ENCODE measurements at places on chromosomes 13 and 19.
A peak's percentile ranks its signal among the peaks of the same experiment; 100 is the strongest.

GRCh38 chr19:13817018-13817614, 21.9 kb downstream of the ZSWIM4 start:
- no peak for DNase-seq

GRCh38 chr19:53365899-53366493, 491 bp downstream of the ZNF525 start:
- DNase-seq, result peak; percentile 10

DNA sequence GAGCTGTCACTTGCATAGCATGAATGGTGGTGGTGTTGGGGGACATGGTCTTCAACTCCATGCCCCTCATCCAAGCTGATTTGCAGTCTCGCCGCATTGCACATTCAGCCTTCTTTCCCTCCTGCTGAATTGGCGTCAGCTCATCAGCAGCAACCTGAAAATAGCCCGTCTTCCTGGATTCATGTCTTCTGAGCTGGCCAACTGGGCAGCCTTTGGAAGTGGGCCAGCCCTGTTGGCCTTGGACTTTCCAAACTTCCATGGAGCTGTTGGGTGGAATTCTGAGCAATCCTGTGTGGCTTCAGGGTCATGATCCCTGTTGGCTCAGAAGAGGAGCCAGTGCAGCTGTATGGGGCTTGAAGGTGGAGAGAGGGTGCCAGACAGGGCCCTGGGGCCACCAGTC, 68.8 kb downstream of the ZNF536 start:
- DNase-seq, result no peak

DNA sequence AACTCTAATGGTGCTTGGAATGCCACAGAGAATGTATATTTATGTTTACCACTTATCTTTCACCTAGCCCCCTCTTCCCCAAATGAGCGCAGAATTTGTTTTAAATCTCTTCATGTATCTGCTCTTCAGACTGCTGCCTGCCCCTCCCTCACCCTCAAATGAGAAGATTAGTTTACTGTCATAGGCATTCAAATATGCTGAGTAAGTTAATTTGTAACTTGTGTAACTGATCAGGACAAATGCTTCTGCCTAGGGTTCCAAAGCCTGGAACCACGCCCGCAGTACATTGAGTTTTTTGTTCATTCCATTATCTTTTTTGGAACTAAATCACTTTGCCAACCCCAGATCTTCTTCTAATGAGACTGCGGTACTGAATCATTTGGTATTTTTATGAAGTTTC, 74.5 kb downstream of the ATP8A2 start:
- no peak for DNase-seq

DNA sequence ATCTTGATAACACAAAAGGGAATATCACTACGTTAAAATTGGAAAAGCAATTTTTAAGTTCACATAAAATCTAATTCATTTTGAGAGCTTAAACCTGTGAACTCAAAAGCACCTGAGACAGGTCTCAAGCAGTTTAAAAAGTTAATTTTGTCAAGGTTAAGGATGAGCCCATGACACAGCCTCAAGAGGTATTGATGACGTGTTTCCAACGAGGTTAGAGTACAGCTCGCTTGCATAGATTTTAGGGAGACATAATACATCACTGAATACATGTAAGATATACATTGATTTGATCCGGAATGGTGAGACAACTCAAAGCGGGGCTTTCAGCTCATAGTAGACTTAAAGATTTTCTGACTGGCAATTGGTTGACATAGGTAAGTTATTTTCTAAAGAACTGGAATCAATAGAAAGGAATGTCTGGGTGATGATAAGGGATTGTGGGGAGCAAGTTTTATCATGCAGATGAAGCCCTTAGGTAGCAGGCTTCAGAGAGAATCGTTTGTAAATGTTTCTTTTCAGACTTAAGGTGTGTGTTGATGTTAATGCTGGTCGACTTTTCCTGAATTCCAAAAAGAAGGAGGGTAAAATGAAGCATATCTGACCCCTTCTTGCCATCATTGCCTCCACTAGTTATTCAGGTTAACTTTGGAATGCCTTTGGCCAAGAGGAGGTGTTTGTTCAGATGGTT, 2890.6 kb downstream of the PCDH9 start:
- no peak for DNase-seq

DNA sequence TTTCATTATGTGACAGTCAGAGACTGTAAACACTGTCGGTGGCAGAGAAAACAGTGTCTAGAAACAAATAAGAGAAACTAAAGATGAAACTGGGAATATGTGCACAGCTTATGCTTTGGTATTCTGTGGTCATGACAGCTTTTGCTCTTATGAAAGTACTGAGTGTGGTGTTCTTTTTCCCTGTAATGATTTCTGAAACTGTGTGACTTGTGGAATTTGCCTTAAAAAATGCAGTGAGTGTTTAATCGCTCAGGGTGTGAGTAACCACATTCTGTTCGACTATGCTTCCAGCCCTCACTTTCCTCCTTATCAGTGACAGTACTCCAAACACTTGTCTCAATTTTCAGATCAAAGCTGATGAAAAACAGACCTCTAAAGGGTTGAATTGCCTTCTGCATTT, 66.9 kb upstream of the DIAPH3 start:
- no peak for DNase-seq

- no peak for DNase-seq
Observed at GRCh38 chr13:110774490-110774889, 61.0 kb downstream of the ING1 start.

GRCh38 chr13:101915755-101916107, 463.3 kb downstream of the ITGBL1 start:
- no peak for DNase-seq

- DNase-seq, result no peak
Observed at GRCh38 chr19:5507065-5507909, 52.1 kb downstream of the ZNRF4 start.

- DNase-seq, result no peak
Observed at GRCh38 chr13:79966059-79966458, 374.9 kb downstream of the SPRY2 start.

DNA sequence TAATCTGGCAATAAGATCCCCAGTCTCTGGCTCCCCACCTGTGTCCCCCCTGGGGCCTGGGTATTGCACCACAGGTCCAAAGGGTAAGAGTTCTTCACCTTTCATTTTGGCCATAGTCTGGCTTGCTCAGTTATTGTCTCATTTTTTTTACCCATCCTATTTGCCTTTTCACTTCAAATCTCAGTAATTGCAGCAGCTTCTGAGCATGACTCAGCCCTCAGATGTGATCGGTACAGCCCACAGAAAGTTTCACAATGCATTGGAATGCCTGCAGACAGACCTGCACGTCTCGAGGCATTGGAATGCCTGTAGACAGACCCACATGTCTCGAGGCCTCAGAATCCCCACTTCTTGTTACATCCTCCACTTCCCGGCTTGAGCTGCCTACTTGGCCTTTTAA, 173.6 kb downstream of the NUFIP1 start:
- no peak for DNase-seq

GRCh38 chr13:38520041-38520440, 166.8 kb upstream of the FREM2 start:
- no peak for DNase-seq

DNA sequence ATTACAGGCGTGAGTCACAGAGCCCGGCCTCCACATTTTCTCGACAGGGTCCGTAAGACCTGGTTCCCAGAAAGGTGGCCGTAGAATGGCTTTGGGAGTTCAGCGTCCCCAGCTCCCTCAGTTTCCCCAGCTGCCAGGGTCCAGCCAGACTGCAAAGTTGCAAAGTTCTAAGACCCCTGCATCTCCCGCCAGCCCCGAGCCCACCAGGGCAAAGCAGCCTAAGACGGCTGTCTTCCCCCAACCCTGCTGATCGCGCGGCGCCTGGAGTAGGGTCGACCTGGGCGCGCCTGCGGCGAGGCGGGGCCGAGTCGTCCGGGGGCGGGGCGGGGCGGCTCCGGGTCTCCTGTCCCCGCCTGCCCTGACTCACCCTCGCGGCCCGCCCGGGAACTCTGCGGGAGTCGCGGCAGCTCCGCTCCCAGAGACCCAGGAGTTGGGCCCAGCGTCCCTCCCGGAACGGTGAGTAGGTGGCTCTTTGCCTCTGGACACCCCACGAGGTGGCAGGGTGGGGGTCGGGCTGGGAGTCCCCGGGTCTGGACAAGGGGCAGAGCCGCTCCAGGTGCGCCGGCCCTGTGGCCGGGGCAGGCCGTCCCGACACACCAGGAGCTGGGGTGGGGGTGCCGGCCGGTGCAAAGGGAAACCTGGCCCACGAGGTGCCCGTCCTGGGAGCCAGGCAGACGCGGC, at the start of gene LRRC8E:
LRRC8E (plus strand) TSS at position 366 of the 681 bp plus-strand sequence. CDS start 7,094 bp downstream, outside the sequence.
- no peak for DNase-seq

DNA sequence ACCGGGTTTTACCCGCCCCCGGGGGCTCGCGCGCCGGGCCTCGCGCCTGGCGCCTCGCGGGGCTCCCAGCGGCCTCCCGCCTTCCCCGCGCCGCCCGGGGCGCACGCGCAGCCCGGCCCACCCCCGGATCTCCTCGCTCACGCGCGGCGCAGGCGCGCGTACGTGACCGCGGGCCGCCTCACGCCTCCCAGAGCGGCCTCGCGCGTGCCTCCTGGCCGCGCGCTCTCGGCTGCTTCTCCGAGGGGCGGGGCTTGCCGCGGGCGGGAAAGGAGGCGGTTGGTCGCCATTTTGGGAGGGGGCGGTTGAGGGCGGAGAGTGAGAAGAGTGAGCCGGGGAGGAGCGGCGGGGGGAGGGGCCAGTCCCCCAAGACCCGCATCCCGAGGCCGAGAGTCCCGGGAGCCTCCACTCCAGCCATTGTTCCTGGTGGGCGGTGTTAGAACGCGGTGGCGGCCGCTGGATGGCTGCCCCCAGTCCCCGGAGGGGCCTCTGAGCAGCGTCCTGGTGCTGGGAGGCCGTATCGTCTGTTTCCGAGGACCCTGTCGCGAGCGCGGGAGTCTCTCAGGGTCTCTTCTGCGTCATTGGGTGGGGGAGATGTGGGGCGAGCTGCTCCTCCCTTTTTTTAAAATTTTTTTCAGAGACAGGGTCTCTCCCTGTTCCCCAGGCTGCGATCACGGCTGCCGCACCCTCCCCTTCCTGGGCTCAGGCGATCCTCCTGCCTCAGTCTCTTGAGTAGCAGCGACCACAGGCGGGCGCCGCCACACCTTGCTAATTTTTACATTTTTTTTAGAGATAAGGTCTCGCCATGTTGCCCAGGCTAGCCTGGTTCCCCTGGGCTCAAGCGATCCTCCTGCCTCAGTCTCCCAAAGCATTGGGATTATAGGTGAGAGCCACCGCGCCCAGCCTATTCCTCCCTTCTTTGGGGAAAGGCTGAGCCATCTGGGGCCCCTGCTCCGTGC, at the start of gene ZNF541:
ZNF541 (minus strand) TSS at position 78 of the 956 bp plus-strand sequence. CDS start 17,292 bp downstream, outside the sequence.
- DNase-seq, result peak; percentile 72

GRCh38 chr13:57858376-57858775, 226.8 kb downstream of the PCDH17 start:
- DNase-seq, result no peak

DNA sequence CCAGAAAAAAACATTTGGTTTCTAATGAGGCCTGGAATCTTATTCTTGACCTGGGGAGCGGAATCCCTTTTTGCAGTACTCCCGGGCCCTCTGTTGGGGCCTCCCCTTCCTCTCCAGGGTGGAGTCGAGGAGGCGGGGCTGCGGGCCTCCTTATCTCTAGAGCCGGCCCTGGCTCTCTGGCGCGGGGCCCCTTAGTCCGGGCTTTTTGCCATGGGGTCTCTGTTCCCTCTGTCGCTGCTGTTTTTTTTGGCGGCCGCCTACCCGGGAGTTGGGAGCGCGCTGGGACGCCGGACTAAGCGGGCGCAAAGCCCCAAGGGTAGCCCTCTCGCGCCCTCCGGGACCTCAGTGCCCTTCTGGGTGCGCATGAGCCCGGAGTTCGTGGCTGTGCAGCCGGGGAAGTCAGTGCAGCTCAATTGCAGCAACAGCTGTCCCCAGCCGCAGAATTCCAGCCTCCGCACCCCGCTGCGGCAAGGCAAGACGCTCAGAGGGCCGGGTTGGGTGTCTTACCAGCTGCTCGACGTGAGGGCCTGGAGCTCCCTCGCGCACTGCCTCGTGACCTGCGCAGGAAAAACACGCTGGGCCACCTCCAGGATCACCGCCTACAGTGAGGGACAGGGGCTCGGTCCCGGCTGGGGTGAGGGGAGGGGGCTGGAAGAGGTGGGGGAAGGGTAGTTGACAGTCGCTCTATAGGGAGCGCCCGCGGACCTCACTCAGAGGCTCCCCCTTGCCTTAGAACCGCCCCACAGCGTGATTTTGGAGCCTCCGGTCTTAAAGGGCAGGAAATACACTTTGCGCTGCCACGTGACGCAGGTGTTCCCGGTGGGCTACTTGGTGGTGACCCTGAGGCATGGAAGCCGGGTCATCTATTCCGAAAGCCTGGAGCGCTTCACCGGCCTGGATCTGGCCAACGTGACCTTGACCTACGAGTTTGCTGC, at the start of gene ICAM4:
ICAM4 (plus strand) TSS at position 153 of the 935 bp plus-strand sequence; CDS start at position 211, 58 bp downstream.
- no peak for DNase-seq

- no peak for DNase-seq
Observed at GRCh38 chr13:106152047-106152446, 383.4 kb downstream of the EFNB2 start.

DNA sequence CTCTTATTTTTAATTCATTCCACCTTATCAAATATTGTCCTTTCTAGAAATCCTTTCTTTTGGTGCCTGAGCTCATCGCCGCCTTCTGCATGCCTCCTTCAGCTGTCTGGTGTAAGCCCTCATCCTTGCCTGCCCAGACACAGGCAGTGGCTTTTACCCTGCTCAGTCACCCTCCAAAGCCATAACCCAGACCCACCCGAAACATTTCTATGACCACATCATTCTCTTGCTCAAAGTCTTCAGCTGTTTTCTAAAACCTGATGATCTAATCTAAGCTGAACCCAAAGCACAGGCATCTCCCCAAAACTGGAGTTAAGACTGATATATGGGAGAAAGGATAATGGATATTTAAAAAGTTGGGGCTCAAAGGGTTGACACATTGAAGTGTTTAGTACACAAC, 753.7 kb upstream of the SGCG start:
- no peak for DNase-seq

DNA sequence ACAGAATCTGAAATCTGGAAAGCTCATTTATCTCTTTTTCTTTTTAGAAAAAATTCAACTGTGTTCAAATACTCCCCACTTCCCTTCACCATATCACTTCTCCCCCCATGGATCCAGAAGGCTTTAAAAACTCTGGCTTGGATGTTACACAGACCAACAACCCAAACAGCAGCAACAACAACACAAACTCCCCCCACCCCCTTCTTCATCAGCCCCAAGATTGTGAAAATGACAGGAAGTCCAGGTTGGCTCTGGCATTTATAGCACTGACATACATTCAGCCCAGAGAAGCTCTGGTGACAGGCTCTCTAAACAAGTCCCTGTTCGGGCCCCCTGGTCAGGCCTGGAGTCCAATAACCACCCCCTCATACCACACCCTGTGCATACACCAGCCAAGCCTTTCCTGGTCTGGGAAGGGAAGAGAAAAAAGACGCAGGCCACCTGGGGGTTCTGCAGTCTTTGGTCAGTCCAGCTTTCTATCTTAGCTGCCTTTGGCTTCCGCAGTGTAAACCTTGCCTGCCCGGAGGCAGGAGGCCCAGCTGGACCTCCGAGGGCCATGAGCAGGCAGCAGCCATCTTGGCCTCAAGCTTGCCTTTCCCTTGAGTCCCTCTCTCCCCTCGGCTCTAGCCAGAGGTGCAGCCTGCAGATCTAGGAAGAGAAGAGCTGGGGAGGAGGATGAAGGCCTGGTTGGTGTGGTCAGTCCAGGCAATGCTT, 6.8 kb downstream of the CDX2 start:
- no peak for DNase-seq

GRCh38 chr13:60944016-60944415, 471.6 kb downstream of the PCDH20 start:
- DNase-seq, result no peak

GRCh38 chr13:109730812-109731335, 55.5 kb downstream of the IRS2 start:
- DNase-seq, result no peak
